ENCODE measurements at places on chromosomes 4 and X. TPM values are rescaled to one million over a fixed set of nuclear protein-coding genes. Genes with fewer than 3 reads are reported as not detected.

The PNCK gene
- total RNA-seq: 1.2 TPM

The SPIN2B gene
- total RNA-seq: 6.5 TPM

The SSX7 gene
- total RNA-seq: not detected

The BANK1 gene
- 1.00 TPM for total RNA-seq

The SPATA18 gene
- 4.4 TPM for total RNA-seq

The PDZD11 gene
- 40.3 TPM for total RNA-seq

The ADAM29 gene
- not detected for total RNA-seq

The EIF4E gene
- 227 TPM for total RNA-seq

The ERVMER34-1 gene
- total RNA-seq: under 0.01 TPM

The RPA4 gene
- 1.00 TPM for total RNA-seq

The FDCSP gene
- total RNA-seq: not detected

The MAGEA10 gene
- not detected for total RNA-seq

The EPGN gene
- 1.1 TPM for total RNA-seq

The MSX1 gene
- total RNA-seq: 18.1 TPM

The FAM241A gene
- 3.2 TPM for total RNA-seq

The KLKB1 gene
- total RNA-seq: not detected

The PNMA6F gene
- not detected for total RNA-seq

The GPC3 gene
- total RNA-seq: not detected

The PNMA6A gene
- total RNA-seq: 3.5 TPM

The CT47B1 gene
- not detected for total RNA-seq

The COL25A1 gene
- 0.11 TPM for total RNA-seq

The ZNF182 gene
- total RNA-seq: 4.4 TPM

Measured in uterine smooth muscle cell (primary cell).